ENCODE measurements at places on chromosomes 6 and 20.

DNA sequence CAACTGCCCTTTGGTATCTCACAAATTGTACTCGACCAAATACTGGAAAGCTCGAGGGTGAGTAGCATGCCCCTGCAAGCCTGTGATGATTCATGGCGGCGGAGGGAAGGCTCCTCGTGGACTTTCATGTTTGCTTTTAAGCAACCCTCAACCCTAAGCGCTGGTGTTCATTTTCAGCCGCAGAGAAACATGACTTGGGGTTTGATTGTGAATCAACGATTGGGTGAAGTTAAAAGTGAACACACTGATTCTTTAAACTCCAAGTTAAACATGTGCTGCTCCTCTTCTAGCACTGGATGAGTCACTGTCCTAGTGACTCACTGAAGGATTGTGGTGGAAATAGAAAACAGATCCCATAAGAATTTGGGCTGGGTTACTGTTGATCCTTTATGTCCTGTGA lies 8.3 kb downstream of the CD109 start:
- DNase-seq: peak; percentile 61

DNA sequence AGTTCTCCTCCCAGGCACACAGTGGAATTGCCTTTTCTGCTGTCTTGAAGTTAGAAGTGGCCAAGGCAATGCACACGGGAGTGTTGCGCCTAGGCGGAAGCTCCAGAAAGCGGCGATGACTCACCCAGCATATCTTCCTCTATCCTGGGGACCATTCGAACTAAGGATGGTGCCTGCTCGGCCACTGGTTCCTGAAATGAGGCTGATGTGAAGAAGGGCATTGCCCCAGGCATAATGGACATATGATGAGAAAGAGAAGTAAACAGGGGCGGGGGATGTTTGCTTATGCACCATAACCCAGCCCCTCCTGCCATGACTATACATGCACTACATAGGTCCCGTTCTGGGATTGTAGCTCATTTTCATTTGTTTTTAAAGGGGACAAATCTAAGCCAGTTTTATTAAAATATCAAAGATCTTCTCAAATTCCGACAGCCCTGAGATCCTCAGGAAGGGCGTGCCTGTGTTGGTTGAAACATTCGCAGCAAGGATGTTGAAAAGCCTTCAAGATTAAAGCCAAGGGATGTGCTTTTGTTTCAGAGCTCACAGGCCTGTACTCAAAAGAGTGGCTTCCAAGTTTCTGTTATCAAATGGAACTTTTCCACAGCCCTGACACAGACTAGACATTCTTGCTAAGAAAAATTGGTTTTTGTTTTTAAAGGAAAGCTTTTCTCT lies 218.5 kb downstream of the LY86 start:
- no peak for DNase-seq

GRCh38 chr20:57791966-57792365 lies 82.2 kb upstream of the PMEPA1 start:
- DNase-seq: no peak

DNA sequence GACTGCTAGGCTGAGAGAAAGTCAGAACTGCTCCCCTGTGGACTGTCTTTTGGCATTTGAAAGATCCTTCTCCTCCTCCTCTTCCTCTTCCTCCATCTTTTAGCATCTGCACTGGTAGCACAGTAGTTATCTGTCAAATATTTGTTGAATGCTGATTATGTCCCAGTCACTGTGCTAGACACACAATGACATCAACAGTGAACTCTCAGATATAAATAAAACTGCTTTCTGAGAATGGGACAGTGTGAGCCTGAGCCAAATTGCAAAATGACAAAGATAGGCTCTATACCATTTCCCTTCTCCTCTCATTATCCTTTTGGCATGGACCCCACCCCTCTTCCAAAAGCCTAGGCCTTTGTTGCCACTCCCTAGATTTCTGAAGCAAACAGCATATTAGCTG lies 27.9 kb upstream of the LRRC1 start:
- no peak for DNase-seq

- DNase-seq: peak; percentile 28
Measured at GRCh38 chr6:43584892-43585570, 9.0 kb downstream of the POLH start.

DNA sequence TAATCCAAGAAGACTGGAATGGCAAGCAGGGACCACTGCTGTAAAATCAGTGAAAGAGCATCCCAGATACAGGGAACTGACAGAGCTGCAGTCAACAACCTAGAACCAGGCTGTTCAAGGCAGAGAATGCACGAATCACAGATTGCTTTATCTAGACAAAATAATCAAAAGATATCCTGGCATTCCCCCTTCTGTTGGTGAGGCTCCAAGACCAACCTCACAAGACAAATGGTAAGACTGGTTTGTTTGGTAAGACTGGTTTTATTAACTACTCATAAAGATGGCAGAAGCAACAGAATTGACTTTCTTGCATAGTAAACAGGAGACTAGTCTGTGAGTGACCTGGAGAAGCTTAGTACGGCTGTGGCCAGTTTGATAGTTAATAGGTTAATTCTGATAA lies 88.8 kb upstream of the AHI1 start:
- DNase-seq: no peak

DNA sequence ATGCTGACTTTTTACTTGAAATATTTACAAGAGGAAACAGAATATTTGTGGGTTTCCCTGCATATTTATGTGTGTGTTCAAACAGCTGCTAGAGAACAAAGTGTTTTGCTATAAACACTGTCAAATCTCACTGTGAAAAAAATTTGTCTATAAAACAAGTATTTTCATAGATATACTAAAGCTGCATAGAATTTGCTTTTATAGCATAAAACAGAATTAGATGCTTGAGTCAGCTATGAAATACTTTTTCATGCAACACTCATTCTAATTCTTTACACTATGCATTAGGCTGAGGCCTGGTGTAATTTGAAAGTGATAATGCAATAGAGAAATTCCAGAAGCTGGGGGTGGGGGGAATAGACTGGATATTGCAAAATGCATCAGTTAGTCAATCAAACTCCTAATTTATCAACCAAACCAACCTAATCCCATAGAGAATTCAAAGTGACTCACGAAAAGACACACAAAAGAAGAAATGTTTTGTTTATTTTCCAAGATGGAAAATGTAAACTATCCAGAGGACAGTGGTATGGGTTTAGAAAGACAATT lies 148.2 kb downstream of the LAMA2 start:
- no peak for DNase-seq

GRCh38 chr6:88566746-88567534 lies 396.5 kb downstream of the RNGTT start:
- DNase-seq: no peak

DNA sequence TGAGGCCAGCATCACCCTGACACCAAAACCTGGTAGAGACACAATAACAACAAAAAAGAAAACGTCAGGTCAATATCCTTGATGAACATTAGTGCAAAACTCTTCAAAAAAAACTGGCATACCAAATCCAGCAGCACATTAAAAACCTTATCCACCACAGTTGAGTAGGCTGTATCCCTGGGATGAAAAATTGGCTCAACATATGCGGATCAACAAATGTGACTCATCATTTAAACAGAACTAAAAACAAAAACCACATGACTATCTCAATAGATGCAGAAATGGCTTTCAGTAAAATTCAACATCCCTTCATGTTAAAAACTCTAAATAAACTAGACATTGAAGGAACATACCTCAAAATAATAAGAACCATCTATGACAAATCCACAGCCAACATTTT lies 59.6 kb upstream of the PHIP start:
- no peak for DNase-seq

GRCh38 chr6:117264369-117264691 lies 1.0 kb upstream of the VGLL2 start:
- no peak for DNase-seq

DNA sequence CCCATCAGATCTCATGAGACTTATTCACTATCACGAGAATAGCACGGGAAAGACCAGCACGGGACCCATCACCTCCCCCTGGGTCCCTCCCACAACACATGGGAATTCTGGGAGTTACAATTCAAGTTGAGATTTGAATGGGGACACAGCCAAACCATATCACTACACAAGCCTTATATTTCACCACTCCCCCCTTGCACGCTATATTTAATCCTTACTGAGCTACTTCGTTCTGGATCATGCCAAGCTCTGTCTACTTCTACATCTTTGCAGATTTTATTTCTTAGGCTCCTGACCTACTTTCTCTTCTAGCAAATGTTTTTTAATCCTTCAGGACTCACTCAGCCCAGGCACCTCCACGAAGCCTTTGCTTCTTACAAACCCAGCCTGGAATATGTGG lies 452.6 kb upstream of the SOX4 start:
- no peak for DNase-seq

DNA sequence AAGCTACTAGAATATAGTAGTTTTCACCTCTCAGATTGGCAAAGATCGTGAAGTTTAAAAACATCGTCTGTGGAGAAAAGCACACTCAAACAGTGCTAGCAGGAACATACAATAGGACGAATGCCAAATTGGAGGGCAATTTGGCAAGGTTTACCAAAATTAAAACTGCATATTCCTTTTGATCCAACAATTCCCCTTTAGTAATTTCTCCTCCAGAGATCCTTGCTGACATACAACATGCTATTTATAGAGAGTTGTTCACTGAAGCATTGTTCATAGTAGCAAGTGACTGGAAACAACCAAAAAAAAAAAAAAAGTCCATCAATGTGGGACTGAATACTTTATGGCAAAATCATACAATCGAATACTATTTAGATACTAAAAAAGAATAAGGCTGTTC lies 202.2 kb downstream of the ATXN1 start:
- DNase-seq: no peak

GRCh38 chr6:31615748-31616147 lies 714 bp downstream of the AIF1 start:
- no peak for DNase-seq

DNA sequence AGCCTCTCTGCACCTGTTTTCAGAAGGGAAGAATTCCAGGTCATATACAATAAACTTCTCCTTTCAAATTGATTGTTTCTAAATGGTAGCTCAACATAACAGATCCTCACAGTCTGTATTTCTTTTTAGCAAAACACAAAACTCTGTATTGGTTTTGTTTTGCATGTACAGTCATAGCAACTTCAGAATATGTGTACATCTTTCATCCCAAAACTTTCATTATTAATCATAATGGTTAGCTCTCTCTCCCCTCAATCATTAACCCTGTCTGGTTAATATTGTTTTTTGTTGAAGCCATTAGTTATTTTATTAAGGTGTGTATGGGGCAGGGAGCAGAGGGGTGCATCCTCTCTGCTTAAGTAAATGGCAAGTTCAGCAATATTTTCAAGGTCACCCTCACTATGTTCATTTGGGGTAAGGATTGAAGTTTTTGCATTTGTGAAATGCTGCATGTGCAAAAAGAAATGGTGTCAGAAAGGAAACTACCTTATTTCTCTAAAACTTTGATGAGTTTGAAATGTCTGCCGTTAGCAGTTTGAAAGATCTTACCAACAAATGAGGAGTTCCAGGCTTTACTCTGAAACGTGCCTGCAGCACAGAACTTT lies 136.8 kb upstream of the BTBD3 start:
- DNase-seq: no peak

DNA sequence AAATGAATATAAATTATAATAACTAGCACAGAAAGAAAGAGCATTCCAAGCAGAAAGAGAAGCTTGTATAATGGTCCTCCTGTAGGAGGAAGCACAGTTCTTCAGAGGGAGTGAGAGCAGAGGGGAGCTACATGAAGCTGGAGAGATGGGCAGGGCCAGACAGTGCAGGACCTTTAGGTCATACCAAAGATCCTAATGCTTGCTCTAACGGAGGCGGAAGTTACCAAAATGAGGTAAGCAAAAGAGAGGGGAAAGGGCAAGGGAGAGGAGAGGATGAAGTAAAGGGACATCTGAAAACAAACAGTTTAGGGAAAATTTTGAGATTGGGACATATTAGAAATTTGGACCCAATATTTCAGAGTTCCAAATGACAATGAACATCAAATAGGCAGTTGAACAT lies 50.2 kb downstream of the HBS1L start:
- DNase-seq: no peak

- no peak for DNase-seq
Measured at GRCh38 chr6:37960139-37960935, 140.8 kb downstream of the ZFAND3 start.

DNA sequence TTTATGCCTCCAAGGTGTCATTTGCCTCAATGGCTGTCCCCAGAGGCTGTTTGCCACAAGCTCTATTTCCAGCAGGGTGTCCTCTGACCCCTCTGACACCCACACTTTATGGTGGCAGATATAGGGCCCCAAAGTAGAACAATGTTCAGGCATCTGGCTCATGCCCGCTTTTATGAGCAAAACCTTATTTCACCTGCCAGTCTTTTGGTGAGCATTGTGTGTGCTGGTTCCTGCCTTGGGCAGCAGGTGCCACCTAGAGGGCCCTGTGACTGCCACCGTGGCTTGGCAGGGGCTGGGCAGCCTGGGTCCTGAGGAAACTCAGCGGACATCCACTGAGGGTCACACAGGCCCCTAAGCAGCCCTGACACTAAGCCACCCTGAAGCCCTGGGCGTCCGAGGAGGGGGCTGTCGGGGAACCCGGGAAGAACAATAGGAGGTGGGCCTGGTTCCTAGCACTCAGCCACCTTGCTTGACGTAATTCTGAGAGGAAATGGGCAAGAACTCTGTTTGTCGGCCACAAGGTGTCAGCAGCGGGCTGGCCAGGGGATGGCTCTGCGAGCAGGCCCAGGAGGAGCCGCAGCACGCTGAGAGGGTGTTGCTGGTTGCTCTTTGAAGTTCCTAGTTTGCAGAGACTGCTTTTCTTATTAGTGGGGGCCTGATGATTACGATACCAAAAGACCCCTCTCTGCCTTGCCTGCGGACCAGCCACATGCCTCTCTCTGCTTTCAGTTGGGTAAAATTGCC lies 148.9 kb downstream of the SCML4 start:
- peak; percentile 85 for DNase-seq

DNA sequence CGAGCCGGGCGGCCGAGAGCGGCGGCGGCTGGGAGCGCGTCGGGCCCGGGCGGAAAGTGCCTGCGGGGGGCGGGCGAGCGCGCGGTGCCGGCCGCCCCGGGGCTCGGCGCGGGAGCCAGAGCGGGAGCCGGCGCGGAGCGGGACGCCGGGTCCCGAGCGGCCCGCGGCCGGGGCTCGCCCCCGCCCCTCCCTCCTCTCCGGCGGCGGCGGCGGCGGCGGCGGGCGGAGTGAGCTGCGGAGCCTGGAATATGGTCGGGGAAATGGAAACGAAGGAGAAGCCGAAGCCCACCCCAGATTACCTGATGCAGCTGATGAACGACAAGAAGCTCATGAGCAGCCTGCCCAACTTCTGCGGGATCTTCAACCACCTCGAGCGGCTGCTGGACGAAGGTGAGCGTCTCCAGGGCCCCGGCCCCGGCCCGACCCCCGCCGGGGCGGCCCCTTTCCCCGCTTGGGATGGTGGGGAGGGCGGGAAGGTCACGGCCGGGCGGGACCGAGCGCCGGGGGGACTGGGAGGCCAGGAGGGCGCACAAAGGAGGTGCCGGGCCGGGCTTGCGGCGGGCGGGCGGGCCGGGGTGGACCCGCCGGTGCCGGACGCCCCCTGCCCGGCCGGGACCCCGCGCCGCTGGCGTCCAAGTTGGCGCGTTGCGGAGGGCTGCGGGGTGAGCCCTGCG lies 565 bp downstream of the QKI start:
- DNase-seq: peak; percentile 59
